ENCODE measurements at places on chromosomes 1 and 21. TPM values are rescaled to one million over a fixed set of nuclear protein-coding genes. Genes with fewer than 3 reads are reported as not detected.
A peak's percentile ranks its signal among the peaks of the same experiment; 100 is the strongest.

- no peak for DNase-seq
Measured at GRCh38 chr1:69673321-69673720, 105.6 kb downstream of the LRRC7 start.

DNA sequence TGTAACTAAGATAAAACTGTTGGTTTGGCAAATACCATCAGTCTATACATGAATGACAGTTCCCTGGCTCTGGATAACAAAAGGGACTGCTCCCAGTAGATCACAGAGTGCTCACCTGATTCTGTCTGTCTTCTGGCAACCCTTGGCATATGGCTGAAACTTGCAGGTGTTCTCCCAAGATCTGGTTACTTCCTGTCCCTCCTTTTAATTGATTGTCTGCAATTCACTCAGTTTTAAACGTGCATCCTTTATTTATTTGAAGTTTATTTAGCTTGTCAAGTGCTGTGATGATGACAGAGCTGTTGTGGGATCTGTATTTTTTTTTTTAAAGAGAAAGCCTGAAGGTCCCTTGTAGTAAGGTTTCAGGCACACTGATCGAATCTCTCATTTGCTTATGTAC, 3.4 kb downstream of the KCNA3 start:
- no peak for DNase-seq

Gene TLR5
- total RNA-seq, result 16.4 TPM

Gene EVI5
- 77.7 TPM for total RNA-seq

Gene DENND1B
- 16.6 TPM for total RNA-seq

- no peak for DNase-seq
Measured at GRCh38 chr1:67586596-67586995, 98.4 kb upstream of the GADD45A start.

- no peak for DNase-seq
Measured at GRCh38 chr1:11126569-11126968, 26.9 kb upstream of the EXOSC10 start.

- no peak for DNase-seq
Measured at GRCh38 chr21:45889961-45890360, 91.6 kb upstream of the COL6A1 start.

- peak; percentile 60 for DNase-seq
Measured at GRCh38 chr1:34013958-34014737, 150.3 kb downstream of the HMGB4 start.

DNA sequence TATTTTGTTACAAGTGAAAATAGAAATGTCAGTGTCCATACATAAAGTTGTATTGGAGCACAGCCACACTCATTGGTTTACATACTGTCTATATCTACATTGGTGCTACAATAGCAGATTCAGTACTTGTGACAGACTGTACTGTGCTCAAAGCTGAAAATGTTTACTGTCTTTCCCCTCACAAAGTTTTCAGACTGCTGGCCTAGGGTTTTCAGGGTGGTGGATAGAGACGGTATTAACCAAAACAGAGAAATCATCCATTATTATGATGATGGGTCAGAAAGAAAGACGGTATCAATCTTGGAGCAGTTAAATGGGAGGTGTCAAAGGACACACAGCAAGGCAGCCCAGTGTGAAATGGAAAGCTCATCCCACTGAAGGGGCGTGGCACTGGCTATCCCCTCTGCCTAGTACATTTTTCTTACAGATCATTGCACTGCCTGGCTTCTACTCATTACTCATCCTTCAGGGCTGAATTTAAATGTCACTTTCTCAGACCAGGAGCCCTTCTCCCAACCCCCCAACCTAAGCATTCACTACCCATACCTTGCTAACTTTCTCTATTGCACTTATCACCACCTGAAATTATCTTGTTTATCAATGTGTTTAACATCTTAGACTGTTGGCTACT, 10.2 kb downstream of the JAK1 start:
- no peak for DNase-seq

Gene MXRA8
- total RNA-seq, result 262 TPM

Gene MEX3A
- 1.2 TPM for total RNA-seq

DNA sequence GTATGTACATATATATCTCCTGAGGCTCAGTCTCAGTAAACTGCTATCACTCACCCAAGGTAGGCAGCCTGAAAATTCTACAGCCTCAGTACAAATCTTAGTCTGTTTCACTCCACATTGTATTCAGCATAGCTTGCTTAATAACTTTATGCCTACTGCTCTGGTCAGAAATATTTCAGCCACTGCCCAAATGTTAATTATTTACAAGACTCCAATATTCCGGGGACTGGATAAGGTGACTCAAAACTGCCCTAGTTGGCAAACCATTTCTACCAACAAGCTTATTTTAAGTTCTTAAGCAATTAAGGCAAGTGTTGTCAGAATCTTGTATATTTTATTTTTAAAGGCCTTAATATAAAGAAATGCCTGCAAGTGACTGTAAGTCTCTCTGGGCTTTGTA, 114.8 kb downstream of the LRRIQ3 start:
- DNase-seq, result no peak

Gene CELA3B
- 1.2 TPM for total RNA-seq

Gene ZNF326
- total RNA-seq, result 26.3 TPM

Gene ZNF684
- total RNA-seq, result 7.0 TPM

- DNase-seq, result no peak
Measured at GRCh38 chr21:15023776-15024175, 41.0 kb downstream of the NRIP1 start.

DNA sequence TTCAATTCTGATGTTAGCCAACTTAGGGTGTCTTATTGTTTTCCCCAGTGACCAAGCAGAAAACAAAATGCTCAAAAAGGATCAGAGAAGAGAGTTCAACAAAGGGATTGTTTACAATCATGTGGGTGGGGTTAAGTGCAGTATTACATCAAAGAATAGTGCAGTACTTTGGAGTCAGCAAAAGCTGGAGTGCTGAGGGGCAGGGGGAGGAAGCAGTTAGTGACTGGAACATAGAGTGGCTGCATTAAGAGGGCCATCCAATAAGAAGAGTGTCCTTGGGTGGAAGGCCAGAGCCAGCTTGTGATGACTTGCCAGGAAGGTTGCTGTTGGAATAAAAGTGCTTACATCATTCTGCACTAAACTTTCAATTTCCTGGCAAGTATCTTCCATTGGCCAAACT, 175.5 kb downstream of the CYYR1 start:
- no peak for DNase-seq

Gene TFF3
- 6.1 TPM for total RNA-seq

GRCh38 chr1:24071941-24072340, 40.0 kb downstream of the MYOM3 start:
- no peak for DNase-seq

Gene TMEM269
- total RNA-seq, result 0.31 TPM

Gene PIK3C2B
- 52.2 TPM for total RNA-seq

GRCh38 chr21:42609811-42610210, 43.6 kb upstream of the PDE9A start:
- no peak for DNase-seq

DNA sequence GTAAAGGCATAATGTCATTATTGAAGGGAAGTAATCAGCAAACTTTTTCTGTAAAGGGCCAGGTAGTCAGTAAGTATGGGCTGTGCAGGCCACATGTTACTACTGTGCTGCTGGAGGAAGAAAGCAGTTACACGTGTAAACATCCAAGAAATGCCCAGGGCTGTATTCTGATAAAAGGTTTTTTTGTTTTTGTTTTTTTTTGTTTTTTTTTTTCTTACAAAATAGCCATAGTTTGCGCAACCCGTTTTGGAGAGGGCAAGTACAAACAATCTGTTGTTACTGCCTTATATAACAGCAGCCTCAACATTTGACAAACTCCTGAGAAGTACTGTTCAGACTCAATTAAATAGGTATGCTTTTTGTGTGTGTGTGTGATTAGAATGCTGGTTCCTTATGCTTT, 26.7 kb upstream of the MTMR11 start:
- DNase-seq, result no peak

Gene GLRX2
- total RNA-seq, result 16.0 TPM

Gene SIM2
- total RNA-seq, result not detected

GRCh38 chr1:221923929-221924598, 182.2 kb upstream of the DUSP10 start:
- DNase-seq, result no peak

DNA sequence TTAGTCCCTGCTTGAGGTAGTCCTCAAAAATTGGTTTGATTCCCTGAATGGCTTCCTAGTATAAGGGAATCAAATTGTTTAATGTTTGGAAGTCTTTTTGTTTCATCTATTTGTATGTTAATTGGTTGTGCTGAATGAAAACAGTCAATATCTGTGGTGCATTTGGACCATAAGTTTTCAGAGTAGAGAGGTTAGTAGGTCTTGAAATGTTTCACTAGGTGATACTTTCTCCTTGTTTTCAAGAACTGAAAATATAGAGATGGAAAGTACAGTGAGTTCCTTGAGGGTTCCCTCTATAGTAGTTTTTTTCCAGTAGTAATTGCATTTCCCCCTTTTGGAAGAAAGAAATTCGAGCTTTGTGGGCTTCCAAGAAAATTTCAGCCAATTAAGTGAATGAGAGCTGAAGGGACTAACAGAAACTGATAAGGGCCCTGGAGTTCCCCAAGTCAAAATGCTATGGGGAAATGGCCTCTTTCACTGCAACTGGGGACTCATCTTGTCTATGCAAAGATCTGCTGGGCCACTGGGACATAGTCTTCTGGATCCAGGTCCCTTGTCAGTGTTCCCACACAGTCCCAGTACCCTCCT, 18.6 kb upstream of the CEP350 start:
- no peak for DNase-seq

Gene PGLYRP4
- total RNA-seq, result not detected

DNA sequence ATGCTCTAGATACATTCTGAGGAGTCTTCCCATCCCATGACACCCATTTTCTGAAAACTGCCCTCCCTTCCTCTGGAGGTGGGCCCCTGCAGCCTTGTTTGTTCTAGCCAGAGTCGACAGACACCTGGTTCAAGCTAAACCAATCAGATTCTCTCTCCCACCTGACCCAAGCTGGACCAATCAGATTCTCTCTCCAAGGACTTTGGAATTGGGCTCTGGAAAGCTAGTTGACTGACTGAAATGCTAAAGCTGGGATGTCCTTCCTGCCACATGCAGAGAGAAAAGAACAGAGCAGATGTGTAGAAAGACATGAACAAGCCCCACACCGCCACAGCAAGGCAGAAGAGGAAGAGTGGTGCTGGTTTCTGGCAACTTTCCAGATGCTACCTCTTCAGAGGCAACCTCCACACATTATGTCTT, 24.6 kb downstream of the ASAP3 start:
- no peak for DNase-seq

Gene NR1I3
- not detected for total RNA-seq

DNA sequence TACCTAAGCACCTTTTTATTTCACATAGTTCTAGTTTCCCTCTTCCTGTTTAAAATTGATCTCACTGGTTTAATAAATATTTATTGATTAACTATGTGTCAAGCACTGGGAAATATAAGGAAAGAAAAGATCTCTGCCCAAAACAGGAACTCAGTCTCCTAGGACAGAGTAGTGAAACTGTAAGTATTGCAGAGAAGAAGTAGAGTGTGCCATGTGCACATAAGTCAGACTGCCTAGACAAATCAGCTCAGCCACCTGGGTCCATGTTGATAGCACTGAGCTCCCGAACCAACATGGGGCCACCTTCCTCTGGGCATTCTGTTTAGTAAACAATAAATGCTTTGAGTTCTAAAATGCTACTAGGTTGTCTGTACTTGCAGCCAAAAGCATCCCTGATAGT, 9.8 kb upstream of the SSX2IP start:
- DNase-seq, result no peak

DNA sequence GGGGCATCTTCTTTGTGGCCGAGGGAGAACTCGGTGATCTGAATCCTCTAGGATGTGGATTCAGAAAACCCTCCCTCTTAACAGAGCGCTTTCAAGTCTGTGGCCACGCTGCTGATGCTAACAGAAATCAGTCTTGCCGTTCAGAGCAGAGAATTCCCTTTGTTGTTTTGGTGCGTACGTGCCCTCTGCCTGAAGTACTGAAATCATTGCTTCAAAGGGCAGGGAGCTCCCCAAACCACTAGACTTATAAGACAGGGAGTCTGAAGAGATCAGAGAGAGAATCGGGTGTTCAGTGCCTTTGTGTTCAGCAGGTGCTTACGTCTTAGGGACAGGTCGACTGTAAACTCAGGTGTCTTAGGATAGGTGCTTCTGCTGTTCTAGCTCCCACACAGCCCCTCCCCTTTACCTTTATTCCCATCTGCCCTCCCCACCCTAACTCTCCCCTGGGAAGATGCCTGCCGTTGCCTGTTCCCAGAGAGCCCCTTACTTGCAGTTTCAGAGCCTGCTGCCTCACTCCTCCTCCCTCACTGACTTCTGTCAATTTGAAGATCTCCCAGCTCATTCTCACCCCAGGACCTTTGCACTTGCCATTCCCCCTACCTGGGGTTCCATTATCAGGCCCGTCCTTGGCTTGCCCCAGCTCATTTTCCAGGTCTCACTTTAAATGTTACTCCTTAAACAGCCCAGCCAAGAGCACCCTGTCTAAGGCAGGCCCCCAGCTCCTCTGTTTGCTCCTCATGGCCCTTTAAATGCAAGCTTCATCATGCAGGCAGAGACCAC, 143.0 kb downstream of the CAMTA1 start:
- DNase-seq, result no peak

Gene MYCL
- 2.5 TPM for total RNA-seq

- no peak for DNase-seq
Measured at GRCh38 chr21:16117851-16118590, 388.2 kb downstream of the USP25 start.

Gene HLX
- 28.8 TPM for total RNA-seq

Gene SLAMF7
- total RNA-seq, result 1.6 TPM

DNA sequence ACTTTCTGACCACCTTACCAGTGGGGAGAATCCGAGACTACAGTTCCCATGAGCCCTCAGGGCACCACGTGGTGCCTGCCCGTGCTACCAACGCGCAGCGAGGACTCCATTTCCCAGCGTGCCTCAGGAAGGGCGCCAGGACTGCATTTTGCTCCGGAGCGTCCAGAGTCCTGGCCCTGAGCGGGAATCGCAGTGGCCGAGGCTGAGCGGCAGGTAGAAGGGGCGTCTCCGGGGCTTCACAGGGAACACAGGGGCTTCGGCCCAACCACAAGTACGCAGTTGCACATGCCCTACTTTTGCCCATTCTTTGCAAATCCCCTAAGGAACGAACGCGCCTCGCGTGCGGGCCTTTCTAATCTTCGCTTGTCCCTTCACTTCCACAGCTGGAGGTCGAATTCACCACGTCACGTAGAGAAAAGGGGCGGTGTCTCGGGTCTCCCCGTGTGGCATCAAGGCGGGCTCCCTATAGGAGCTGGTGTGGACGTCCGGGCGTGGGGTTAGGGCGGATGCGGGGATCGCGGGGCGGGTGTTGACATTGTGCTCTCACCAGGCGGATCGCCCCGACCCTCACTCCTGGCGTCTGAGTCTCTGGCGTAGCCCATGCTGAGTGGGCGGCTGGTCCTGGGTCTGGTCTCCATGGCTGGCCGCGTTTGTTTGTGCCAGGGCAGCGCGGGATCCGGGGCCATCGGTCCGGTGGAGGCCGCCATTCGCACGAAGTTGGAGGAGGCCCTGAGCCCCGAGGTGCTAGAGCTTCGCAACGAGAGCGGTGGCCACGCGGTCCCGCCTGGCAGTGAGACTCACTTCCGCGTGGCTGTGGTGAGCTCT, at the start of gene BOLA1:
BOLA1 (plus strand) TSS at position 109 of the 825 bp plus-strand sequence; CDS start at position 601, 492 bp downstream.
- peak; percentile 96 for DNase-seq

GRCh38 chr1:156146020-156146768, 7.2 kb upstream of the SEMA4A start:
- peak; percentile 79 for DNase-seq

Measured in sciatic nerve (tissue), 2 donors.